NCI-H1417 (cell line): ENCODE measurements at places on chromosomes 13 and 19.

DNA sequence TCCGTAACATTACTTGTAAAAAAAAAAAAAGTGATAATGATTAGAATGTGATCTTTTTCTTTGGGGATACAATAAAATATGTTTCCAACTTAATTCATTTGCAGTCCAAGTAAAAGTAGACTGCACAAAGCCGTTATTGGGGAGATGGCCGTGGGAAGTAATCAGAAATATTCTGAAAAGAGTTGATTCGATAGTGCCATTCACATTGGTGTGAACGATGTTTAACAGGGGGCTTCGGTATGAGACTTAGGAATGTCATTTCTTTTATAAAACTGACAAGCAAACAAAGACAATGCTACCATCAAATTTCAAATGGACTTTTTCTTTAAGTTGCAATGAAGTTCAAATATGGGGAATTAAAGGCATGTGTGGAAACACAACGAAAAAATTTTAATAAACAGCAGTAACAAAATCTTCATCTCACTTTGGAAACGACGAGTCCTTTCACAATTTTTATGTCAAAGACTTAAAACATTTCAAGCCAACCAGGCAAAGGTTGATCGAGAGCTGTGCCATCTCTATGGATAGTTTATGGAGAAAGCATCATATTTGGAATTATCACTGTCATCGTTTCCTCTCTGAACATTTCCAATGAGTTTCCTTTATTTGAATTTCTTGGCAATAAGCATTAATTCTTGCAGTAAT lies 1.7 kb upstream of the ZIC5 start:
- no peak for DNase-seq

GRCh38 chr19:1767464-1767933 lies 14.2 kb downstream of the ONECUT3 start:
- DNase-seq, result no peak

DNA sequence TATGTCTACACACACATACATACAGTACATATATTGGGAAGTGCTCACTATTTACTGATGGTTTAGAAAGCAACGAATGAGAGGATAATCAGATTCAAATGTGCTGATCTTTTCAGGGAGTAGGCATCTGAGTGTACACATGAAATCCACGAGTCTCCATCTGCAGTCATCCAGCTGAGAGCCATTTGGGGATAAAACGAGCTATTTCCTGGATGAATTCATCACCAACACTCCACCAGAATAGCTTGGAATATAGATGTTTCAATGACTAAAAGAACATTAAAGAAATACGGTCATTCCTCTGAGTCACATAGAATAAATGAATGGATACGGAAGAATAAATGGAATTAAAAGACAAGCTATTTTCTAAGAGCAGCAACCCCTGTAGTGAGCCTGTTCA lies 721.6 kb upstream of the ARGLU1 start:
- no peak for DNase-seq

GRCh38 chr13:30904043-30904442 lies 2.0 kb upstream of the MEDAG start:
- no peak for DNase-seq

GRCh38 chr13:51666374-51666773 lies 82.1 kb downstream of the WDFY2 start:
- DNase-seq, result no peak

- no peak for DNase-seq
Measured at GRCh38 chr19:3852614-3853254, 16.1 kb downstream of the ZFR2 start.

DNA sequence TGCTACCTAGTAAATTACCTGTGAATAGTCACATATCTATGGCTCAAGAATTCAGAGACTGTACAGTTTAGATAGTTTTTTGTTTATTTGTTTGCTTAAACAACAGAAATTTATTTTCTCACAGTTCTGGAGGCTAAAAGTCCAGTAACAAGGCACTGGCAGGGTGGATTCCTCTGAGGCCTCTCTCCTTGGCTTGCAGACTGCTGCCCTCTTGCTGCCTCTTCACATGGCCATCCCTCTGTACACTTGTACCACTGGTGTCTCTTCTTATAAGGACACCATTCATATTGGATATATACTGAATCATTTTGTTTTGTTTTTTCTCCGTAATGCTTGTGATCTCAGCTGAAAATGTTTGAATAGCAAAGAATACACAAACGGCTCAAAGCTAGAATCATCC lies 56.4 kb upstream of the MIR17HG start:
- DNase-seq, result no peak

GRCh38 chr13:57933606-57934005 lies 302.1 kb downstream of the PCDH17 start:
- DNase-seq, result no peak
